Fibroblast of skin of abdomen (primary cell): ENCODE measurements at places on chromosomes 4 and X.
A peak's percentile ranks its signal among the peaks of the same experiment; 100 is the strongest.

- DNase-seq, result peak; percentile 25
These were observed 168.7 kb downstream of the DLG3 start for GRCh38 chrX:70613295-70613694.

- DNase-seq, result no peak
These were observed 22.4 kb upstream of the UGT2B4 start for GRCh38 chr4:69518102-69518501.

DNA sequence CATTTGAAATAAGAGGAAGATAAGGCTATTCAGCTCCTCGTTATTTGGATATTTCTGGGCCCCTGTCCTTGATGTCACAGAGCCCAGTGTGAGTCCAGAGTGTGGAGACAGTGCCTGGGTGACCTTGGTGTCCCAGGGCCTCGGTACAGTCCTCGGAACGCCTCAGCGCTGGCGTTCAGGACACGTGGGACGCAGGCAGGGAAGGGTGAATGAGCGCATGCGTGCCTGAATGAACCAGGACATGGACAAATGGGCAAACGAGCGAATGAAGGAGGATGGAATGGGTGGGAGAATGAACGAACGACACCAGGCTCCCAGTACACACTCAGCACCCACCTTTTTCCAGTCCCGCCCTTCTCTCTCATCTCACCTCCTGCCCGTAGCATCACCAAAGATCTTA is 44.2 kb downstream of the EVC start:
- no peak for DNase-seq

DNA sequence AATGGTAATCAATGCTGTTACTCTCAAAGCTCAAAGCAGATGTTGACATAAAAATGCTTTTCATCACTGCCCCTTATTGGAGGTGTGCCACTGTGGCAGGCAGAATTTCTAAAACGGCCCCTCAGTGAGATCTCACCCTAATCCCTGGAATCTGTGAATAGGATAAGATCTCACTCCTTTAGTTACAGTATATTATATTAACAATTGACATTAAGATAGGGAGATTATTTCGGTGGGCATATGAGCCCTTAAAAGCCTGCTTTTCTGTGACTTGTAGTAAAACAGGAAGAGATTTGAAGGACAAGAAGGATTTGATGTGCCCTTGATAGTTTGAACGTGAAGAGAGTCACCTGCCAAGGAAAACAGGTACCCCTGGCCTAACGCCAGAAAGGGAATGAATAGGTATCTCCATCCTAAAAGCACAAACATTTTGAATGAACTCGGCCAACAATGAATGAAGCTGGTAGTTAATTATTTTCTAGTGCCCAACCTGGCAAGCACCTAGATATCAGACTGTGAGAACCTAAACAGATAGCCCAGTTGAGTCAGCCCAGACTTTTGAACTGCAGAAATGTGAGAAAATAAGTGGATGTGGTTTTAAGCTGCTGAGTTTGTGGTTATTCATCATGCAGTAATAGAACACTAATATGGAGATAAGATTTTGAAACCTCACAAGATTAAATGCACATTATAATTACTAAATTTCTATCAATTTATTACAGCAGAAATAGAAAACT is 881.6 kb downstream of the PCDH18 start:
- DNase-seq, result no peak

DNA sequence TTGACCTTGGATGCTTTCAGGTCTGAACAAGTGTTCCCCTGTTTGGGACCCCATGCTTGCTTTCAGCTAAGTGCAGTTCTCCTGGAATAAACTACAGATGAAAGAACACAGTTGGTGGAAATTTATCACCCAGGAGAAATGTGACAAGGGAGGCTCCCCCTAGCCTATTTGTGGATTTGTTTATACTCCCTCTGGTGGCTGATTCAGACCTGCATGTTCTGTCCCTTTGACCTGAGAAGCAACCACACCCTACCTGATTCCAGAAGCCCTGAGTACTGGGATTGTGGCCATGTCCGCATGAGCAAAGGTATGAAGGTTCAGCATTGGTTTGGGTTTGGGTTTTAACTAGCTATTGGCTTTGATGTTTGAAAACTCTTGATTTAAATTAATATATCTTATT is 440.9 kb downstream of the MID1IP1 start:
- DNase-seq, result no peak

DNA sequence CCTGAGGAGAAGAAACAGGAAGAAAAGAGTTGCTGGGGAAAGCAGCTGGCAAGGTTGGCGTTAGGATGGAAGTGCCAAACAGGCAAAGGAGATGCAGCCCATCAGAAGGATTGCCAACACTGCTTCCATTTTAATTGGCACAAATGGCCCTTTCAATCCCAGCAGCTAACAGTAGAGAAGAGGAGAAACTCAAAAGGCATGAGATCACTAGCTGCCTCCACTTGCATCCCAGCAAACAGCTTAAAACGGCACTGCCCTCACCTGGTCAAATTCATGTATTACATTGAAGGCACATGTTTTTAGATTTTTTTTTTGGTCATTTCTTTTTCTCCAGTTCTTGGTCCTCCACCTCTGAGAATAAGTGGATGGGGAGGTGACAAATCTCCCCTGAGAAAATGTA is 14.9 kb upstream of the LOC101059915 start:
- DNase-seq, result peak; percentile 31

DNA sequence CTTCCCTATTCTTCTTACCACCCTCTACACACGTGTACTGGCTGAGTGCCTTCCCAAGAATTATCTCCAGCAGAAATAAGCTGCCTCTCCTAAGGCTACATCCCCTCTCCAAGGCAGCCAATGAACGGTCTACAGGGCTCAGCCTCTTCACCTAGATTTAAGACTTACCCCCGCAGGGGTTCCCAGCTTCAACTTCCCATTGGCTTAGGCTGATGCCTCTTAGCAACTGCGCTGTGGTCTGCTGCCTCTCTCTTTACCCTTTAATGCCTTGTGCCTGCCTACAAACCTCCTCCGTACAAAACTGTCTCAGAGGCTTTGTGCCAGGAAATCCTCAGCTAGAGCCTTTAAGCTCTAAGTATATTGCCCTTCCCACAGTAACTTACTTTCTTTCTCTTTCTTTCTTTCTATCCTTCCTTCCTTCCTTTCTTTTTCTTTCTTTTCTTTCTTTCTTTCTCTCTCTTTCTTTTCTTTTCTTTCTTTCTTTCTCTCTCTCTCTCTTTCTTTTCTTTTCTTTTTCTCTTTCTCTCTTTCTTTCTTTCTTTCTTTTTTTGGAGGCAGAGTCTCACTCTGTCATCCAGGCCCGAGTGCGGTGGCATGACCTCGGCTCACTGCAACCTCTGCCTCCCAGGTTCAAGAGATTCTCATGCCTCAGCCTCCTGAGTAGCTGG is 15.1 kb upstream of the PIGA start:
- no peak for DNase-seq

- no peak for DNase-seq
These were observed 72.7 kb upstream of the C4orf50 start for GRCh38 chr4:6090931-6091330.

GRCh38 chrX:76439188-76439587 is 11.7 kb downstream of the MAGEE1 start:
- no peak for DNase-seq

DNA sequence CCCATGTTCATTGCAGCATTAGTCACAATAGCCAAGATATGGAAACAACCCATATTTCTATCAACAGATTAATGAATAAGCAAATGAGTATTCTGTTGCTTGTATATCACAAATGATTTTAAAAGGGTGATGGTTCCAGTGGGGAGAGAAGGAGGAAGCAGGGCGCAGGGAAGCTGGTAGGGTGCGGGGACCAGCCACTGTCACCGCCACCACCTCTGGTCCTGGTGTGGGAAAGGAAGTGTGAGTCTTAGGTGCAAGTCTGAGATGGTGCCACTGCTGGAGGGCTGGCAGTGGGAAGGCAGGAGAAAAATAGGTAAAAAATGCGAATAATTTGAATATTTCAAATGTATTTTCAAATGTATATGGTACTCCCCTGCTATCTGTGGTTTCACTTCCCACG is 286.8 kb upstream of the DDX53 start:
- no peak for DNase-seq

DNA sequence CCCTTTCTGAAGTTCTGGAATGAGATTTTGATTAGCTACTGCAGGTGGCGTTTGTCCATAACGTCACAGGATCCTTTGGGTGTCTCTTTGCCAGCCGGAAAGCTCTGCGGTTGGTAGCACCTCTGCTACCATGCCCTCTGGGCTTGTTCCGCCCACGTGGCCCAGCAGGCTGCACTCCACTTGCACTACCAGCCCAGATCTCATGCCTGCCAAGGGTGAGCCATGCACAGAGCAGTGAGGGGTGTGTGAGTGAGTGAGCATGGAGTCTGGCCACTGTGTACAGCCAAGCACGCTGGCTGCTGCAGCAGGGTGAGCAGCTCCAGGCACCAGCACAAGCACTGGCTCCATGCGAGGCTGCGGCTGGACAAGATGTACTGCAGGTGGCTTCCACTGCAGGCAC is 6.6 kb upstream of the HNRNPD start:
- DNase-seq, result no peak

DNA sequence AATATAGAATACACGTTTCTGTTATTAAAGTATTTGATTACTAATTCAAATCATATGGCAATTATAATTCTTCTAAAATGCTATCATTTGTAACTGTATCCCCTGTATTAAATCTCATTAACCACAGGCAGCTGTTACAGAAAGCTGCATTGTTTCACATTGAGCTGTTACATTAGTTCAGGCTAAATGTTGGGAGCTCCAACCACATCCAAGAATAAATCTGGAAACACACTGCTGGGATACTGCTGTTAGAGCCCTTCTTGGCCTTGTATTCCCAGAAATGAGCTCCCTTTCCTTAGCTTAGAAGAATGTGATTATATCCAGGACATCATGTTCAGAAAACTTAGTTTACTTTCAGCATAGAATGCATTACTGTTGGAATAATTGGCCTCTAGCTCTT is 48.2 kb downstream of the GUCY1B1 start:
- DNase-seq, result peak; percentile 97

- peak; percentile 69 for DNase-seq
These were observed 5.9 kb downstream of the APOO start for GRCh38 chrX:23901805-23902204.

DNA sequence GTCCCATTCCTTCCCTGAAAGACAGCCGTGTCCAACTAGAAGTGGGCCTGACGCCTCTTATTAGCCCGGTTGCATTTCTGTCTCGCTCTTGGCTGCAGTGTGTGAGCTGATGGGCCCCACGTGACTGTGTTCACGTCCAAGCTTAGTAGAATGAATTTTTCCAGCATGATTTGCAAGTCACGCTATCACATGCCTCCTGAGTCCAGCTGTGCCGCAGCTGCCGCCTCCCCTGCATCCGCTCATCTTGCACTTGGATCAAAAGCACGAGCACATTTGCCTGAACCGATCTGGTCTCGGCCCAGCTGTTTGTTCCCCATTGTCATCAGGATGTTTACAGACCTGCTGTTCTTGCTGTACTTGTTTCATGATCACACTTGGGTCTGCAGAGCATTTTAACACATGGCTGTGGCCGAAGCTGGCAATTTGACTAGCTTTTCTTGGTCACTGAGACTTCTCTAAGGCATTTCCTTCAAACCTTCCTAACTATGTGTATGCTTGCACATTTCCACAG is 126.5 kb downstream of the KIT start:
- peak; percentile 96 for DNase-seq

GRCh38 chr4:97432551-97432950 is 710.7 kb downstream of the STPG2 start:
- DNase-seq, result no peak

GRCh38 chr4:127362686-127363085 is 270.1 kb upstream of the INTU start:
- no peak for DNase-seq

GRCh38 chr4:24778464-24779225 is 16.7 kb upstream of the SOD3 start:
- DNase-seq, result peak; percentile 98

DNA sequence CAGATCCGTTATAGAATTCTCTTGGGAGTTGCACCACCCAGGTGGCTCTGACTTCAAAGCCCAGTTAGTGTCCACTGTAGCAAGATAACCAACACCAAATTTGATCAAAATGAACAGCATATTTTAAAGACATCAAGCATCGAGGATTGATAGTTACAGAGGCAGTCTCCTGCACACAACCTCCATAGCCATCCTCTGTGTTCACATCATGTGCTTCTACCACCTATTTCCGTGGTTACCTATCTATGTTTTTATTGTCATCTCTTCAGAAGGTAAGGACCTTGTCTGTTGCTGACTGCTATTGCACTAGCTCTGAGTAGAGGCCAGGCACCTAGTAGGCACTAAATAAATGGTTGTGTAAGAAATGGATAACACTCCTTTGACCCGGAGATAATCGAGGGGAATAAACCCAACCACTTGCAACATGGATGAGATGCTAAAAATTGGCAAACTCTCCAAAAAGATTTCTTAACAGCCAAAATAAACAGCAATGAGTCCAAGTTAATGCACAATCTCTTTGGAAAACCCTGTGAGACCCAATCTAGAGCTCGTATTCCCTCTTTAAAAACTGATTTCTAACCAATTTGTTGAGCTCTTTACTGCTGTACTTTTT is 14.7 kb upstream of the C1QTNF7 start:
- no peak for DNase-seq

DNA sequence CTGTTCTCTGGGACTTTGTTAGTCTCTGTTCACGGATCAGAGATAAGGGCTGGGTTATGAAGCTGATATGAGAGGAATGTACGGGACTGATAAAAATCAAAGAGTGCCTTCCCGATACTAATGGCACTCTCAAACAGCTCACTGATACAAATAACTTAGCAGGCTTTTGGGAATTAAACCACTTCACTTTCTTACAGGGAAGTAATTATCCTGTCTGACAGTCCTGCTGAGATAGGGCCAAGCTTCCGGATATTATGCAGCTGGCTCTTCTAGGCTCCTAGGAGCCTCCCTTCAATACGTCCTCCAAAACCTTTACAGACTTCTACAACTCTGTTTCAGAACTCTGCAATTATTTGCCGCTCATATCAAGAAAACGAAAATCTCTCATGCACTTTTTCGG is 418.0 kb downstream of the NLGN4X start:
- DNase-seq, result no peak

GRCh38 chr4:95355021-95355420 is 193.8 kb downstream of the UNC5C start:
- DNase-seq, result no peak

DNA sequence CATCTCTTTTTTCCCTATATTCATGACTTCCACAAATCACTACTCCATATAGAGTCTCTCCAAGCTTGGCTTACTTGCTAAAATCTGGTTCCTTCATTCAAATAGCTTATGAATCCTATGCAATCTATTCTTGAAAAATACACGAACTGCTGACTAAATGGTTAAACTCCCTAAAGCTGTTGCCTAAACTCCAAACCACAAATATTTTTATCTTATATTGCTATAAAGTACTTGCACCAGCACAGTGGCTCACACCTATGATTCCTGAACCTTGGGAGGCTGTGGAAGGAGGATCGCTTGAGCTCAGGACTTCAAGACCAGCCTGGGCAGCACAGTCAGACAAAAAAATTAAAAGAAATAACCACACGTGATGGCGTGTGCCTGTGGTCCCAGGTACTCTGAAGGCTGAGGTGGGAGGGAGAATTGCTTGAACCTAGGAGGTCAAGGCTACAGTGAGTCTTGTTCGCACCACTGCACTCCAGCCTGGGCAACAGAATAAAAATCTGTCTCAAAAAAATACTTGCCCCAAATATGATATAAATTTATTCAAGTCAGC is 2.2 kb downstream of the FBXO8 start:
- no peak for DNase-seq
